ENCODE measurements at places on chromosomes 2 and 18. TPM values are rescaled to one million over a fixed set of nuclear protein-coding genes. Genes with fewer than 3 reads are reported as not detected.

DNA sequence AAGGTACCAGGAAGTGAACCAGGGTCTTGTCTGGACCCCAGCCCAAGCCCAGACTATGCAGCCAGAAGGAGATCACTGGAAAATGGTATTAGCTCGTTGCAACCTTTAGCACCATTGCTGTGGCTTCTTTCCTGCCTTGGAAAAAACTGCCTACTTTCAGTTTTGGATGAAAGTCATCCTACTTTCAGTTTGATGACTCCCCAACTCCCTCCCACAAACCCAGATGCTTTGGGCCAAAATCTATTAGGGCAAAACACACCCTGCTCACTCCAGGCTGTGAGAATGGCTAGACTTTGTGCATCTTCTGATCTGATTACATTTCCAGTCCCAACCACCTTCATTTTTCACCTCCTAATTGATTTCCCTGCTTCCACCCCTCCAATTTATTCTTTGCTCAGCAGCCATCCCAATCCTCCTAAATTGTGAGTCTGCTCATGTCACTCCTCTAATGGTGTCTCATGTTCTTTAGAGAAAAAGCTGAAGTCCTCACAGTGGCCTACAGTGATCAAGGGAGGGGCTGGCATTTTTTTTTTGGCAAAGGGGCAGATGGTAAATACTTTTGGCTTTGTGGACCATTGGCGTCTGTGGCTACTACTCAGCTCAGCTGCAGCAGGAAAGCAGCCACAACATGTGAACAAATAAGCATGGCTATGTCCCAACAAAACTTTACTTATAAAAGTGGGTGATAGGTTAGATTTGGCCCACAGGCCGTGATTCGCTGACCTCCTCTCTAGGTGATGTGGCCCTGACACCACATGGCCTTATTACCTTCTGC, 368.7 kb downstream of the SLC4A3 start:
- H3K4me3 ChIP-seq: no peak overlapping the region
- no peaks in the 10 kb centered on the region for H3K36me3 ChIP-seq
- no peak overlapping the region for H3K27ac ChIP-seq

GRCh38 chr2:182391443-182391842, 35.4 kb downstream of the PDE1A start:
- no peak for DNase-seq
- no peak overlapping the region for H3K4me3 ChIP-seq
- no peaks in the 10 kb centered on the region for H3K27me3 ChIP-seq
- H3K4me1 ChIP-seq: no peaks in the 10 kb centered on the region

NMS gene
- not detected for total RNA-seq

GRCh38 chr18:23689031-23689615, at the start of gene LAMA3:
Gene LAMA3 (plus strand): TSS chr18:23689453. CDS start chr18:23689684, 231 bp downstream.
- H3K27me3 ChIP-seq: peaks cover 60% of the 10 kb centered on the region
- H3K4me1 ChIP-seq: peaks cover 16% of the 10 kb centered on the region
- DNase-seq: peak; percentile 40

GRCh38 chr2:99903981-99904380, 238.4 kb downstream of the AFF3 start:
- no peak overlapping the region for H3K4me3 ChIP-seq
- H3K4me1 ChIP-seq: peaks cover 2% of the 10 kb centered on the region
- DNase-seq: no peak
- no peak overlapping the region for H3K27ac ChIP-seq
- peaks cover 22% of the 10 kb centered on the region for H3K27me3 ChIP-seq

GRCh38 chr2:55399815-55400214, 19.8 kb downstream of the CCDC88A start:
- no peaks in the 10 kb centered on the region for H3K27me3 ChIP-seq
- no peak overlapping the region for H3K4me3 ChIP-seq
- H3K36me3 ChIP-seq: peaks cover 7% of the 10 kb centered on the region
- DNase-seq: no peak

FIGN gene
- total RNA-seq: 11.5 TPM

GRCh38 chr2:70789304-70790135, 923 bp downstream of the FIGLA start:
- H3K36me3 ChIP-seq: no peaks in the 10 kb centered on the region
- DNase-seq: no peak
- peaks cover 10% of the 10 kb centered on the region for H3K4me1 ChIP-seq
- H3K27ac ChIP-seq: no peak overlapping the region

Measured in mesothelial cell of epicardium (in vitro differentiated cells).